EH (cell line): ENCODE measurements at places on chromosomes 11 and 22.

DNA sequence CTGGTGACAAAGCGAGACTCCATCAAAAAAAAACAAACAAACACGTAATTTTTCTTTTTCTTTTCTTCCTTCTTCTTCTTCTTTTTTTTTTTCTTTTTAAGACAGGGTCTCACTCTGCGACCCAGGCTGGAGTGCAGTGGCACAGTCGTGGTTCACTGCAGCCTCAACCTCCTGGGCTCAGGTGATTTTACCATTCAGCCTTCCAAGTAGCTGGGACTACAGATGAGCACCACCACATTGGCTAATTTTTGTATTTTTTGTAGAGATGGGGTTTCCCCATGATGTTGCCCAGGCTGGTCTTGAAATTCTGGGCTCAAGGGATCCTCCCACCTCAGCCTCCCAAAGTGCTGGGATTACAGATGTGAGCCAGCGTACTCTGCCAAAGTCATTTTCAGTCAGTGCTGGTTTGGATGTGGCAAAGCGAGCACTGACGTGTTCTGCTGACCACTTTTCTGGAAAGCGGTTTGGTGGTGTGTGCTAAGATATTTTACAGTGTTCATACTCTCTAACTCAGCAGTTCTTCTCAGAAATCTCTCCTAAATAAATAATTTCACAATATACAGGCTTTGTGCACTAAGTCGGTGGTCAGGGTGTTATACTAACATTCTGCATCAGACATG is 10.7 kb downstream of the FAM118A start:
- DNase-seq = no peak

DNA sequence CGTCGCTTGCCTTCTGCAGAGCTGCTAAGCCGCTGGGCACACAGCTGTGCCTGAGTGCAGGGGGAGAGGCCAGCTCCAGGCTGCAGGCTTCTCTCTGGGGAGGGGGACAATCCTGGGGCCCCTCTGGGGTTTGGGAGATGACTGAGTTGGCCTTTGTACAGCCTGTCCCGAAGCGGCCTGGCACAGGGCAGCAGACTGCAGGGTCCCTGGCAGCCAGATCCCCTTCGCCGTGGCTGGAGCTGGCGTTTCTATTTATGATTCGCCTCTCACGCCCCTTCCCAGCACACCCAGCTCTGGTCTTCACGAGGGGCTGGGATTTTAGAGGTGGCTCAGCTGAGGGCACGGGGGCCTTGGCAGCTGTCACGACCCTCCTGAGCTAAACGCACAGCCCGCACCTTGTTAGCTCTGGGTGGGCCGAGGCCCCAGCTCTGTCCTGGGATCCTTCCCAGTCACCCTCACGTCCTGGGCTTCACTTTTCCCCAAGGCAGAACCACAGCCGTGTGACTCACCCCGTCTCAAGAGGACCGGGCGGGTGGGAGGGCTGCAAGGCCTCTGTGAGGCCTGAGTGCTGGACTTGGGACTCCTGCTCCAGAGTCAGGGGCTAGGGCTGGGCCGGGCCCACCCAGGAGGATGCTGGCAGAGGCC is 18.4 kb downstream of the OSBPL5 start:
- DNase-seq = peak; percentile 87

DNA sequence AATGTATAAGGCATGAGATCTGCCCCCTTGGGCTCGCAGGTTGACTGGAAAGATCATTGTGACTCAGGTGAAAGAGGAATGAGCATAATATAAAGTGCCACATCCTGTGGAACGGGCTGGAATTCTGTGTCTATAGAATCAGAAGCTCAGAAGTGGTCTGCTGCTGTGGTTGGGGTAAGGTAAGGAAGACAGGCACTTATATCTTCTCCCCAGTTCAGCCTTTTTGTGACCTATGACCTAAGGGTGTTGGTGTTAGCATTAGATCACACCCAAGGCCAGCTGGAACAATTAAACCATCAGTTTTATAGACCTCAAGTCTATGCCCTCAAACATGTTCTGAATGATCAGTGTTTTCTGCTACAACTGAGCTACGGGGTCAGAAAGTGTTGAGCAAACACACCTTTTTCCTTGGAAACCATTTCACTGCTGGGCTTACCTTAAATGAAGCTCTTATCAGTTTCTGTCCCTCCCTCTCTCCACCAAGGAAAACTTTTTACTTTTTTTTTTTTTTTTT is 15.7 kb upstream of the POU2AF3 start:
- DNase-seq = no peak

GRCh38 chr11:16296273-16296672 is 60.1 kb downstream of the SOX6 start:
- DNase-seq = peak; percentile 3

DNA sequence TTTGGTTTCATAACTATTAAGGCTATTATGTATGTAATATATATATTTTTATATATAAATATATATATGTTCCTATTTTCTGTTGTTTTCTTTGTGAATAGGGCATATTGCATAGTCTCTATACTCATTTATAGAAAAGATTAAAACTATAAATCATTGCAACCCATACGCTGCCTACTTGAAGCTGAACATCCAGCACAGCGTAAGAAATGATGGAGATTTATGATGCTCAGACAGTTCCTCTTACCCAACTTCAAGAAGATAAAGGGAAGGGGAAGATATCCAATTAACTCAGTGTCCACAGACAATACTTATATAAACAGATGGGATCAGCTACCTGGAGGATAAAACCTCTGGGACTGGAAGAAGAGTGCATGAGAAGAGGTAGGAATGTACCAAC is 791.7 kb downstream of the FAM181B start:
- DNase-seq = no peak
